ENCODE measurements at places on chromosomes 3 and 15. TPM values are rescaled to one million over a fixed set of nuclear protein-coding genes. Genes with fewer than 3 reads are reported as not detected.

DNA sequence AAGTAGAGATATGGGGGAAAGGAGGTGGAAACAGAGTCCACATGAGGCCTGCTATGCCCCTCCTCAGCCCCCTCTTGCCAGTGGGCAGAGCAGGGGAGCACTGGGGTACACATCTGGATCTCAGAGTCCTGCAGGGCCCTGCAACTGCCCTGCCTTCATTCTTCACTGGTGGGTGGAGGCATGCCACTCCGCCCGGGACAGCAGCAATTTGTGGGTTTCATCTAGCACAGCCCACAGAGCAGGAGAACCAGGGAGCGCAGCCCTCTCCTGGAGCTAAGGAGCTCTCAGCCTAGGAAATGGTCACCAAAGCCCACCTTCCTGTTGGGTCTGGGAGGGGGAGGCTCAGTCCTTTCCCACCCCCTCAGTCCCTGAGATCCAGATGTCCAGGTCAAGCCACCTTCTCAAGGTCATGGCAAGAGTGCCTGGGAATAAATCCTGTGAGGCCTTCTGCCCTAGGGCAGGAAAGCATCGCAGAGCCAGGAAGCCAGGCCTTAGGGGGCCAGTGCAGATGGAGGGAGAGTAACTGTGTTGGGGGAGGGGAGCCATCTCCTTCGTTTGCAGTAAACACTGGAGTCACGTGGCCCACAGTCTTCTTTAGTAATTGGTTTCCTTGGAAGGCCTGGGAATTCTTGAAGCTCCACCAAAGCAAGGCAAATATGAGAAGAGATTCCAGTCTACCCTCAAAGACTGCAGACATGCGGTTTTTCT, 31.0 kb downstream of the ANP32A start:
- H3K27me3 ChIP-seq: no peaks in the 10 kb centered on the region
- H3K4me1 ChIP-seq: peaks cover 74% of the 10 kb centered on the region
- H3K4me3 ChIP-seq: no peak overlapping the region

Gene NCK1
- 34.7 TPM for total RNA-seq

DNA sequence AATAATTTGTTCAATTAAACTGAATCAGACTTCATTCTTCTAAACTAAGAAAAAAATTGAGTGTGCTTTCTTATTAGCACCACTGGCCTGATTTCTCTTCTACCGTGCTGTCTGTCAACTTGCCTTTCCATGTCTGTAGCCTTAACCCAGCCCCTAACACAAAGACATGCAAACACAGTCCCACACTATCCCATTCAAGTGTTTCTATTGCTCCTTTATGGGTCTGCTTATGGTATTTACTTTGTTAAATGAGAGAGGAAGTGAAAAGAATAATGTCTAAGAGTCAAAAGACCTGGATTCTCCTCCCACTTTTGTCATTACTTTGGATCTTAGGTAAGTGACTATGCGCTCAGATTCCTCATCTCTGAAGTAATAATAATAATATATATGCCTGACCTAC, 55.3 kb downstream of the GTF2E1 start:
- no peak overlapping the region for H3K27ac ChIP-seq
- H3K36me3 ChIP-seq: no peaks in the 10 kb centered on the region
- H3K4me1 ChIP-seq: no peaks in the 10 kb centered on the region
- H3K27me3 ChIP-seq: no peaks in the 10 kb centered on the region

DNA sequence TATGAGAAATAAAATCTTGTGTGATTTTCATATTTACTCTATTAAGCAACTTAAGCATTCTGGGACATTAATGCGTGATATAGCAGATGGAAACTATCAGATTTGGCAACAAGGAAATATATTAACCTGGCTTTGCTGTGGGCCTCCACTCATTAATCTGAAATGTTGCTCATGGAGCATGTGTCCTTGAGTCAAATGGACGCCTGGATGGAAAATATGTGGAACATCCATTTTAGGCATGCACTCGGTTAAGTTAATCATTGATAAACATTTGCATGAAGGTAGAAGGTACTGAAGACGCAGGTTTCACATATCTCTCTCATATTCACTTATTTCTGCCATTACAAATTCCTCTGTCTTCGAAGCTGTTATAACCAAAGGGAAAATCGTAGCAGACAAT, 246.1 kb downstream of the NR2F2 start:
- no peak for DNase-seq
- H3K4me1 ChIP-seq: no peaks in the 10 kb centered on the region

DNA sequence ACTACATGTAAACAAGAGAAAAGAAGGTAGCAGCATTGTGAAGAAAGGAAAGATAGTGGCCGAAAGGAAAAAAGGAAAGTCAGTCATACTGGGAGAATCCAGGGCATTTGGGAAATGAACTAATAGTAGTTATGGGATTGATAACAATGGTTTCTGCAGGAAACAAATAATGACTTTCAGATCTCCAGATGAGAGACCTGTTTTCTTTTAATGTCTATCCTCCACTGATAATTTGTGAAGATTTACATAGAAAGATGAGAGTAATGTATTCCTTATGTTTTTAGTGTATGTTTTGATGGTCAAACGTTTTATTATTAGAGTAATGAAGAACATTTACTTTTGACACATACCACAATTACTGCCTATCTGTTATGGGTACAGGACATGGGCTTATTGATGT, 15.0 kb upstream of the ZNF385D start:
- H3K27me3 ChIP-seq: no peaks in the 10 kb centered on the region
- no peak overlapping the region for H3K4me3 ChIP-seq

DNA sequence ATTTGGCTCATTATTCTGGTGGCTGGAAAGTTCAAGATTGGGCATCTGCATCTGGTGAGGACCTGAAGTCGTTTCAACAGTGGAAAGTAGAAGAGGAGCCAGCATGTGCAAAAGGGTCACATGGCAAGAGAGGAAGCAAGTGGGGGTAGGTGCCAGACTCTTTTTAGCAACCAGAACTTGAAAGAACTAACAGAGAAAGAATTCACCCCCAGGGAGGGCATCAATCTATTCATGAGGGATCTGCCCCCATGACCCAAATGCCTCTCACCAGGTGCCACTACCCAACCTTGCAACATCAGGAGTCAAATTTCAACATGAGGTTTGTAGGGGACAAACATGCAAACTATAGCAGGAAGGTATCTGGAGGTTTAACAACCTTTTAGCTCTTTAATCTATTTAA, 10.3 kb upstream of the RYK start:
- DNase-seq: no peak
- H3K36me3 ChIP-seq: no peaks in the 10 kb centered on the region
- H3K27ac ChIP-seq: no peak overlapping the region
- peaks cover 22% of the 10 kb centered on the region for H3K4me1 ChIP-seq
- H3K27me3 ChIP-seq: peaks cover 24% of the 10 kb centered on the region

DNA sequence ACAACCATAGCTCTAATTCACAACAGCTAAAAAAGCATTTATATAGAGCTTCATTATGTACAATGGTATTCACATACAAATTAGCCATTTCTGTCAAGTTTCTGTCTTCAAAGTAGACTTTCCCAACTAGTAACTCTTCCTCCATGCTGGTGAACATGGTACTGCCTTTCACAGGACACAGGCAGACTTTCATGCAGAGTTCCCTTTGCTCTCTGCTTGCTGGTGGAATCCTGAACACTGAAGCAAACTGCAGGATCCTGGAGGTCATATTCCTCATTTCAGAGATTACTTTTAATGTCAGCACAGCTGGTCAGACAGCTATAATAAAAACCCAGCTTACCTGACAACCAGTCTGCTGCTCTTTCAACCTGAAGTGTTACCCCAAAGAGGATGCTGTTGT, 53.6 kb downstream of the TASOR start:
- H3K27me3 ChIP-seq: no peaks in the 10 kb centered on the region
- H3K27ac ChIP-seq: no peak overlapping the region
- H3K4me3 ChIP-seq: no peak overlapping the region
- peaks cover 6% of the 10 kb centered on the region for H3K4me1 ChIP-seq
- H3K36me3 ChIP-seq: peaks cover 36% of the 10 kb centered on the region
